Right ventricle myocardium inferior (tissue), 1 donor: ENCODE measurements at places on chromosomes 2 and 18. TPM values are rescaled to one million over a fixed set of nuclear protein-coding genes. Genes with fewer than 3 reads are reported as not detected.

Gene ONECUT2
- total RNA-seq, result 0.03 TPM

DNA sequence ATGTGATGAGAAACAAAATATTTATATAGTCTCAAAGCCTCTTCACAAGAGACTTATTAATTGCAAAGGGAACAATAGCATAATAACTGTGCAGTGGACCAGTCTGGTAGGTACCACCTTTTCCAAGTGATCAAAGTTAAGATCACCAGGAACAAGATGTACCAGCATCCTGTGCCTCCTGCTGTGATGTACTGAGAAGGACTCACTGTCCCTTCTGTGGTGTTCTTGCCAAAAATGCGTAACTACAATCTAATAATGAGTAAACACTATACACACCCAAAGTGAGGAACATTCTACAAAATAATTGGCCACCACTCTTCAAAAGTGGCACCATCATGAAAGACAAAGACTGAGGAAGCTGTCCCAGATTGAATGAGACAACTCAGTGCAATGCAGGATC, 14.5 kb downstream of the GNLY start:
- DNase-seq, result no peak

- no peak for DNase-seq
These were observed 166.2 kb upstream of the MAP3K20 start for GRCh38 chr2:172909454-172909853.

GRCh38 chr2:43469713-43470112, 126.1 kb downstream of the THADA start:
- no peak for DNase-seq

DNA sequence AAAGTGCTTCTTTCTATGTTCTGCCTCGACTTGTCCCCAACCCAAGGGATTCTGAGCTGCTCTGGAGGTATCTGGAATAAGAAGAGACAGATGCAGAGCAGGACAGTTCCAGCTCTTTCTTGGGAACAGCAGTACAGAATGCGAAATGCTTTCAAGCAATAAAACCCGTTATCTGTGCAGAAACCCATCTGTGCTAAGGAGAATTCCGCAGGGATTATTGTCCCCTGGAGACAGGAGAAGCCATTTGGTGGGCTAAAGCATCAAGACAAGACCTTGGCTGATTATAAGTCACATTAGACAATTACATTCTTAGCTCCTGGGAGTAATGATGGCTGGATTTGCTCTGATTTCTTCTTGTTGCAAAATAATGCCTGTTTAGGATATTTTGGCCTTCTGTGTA, 185.4 kb upstream of the GLI2 start:
- DNase-seq, result no peak

DNA sequence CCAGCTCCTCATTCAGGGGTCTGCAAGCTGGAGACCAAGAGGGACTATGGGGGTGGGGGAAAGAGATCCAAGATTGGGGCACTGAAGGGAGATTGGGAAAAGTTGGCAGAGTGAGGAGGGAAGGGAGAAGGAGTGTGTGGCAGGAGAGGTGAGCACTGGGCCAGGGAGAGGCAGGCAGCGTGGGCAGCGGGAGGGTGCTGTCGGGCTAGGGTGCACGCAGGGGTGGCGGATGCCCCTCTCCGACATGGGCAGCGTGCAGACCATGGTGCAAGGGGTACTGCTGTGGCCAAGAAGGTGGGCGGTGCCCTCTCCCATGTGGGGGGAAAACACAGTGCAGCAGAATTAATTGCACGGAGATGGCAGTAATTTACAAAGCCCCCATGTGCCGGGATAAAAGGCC, 74.1 kb downstream of the CELF4 start:
- DNase-seq, result peak; percentile 28

DNA sequence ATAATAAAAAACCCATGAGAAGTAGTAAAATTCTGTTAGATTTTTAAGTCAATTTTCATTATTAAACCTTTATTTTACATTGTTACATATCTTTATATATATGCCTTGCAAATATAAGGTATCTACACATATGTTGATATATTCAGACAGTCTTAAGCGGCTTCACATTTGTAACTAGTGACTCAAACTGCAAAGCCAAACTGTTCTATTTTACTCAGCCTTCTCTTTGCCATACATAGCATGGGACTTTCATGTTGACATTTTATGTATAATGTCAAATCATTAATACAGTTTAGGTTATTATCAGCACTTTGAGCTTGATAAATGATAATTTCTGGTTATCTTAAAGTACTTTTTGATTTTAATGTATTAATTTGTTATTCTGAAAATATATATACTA, 125.0 kb upstream of the WDSUB1 start:
- no peak for DNase-seq
